Effector CD4-positive, alpha-beta T cell (primary cell): ENCODE measurements at places on chromosomes 12 and 14.

DNA sequence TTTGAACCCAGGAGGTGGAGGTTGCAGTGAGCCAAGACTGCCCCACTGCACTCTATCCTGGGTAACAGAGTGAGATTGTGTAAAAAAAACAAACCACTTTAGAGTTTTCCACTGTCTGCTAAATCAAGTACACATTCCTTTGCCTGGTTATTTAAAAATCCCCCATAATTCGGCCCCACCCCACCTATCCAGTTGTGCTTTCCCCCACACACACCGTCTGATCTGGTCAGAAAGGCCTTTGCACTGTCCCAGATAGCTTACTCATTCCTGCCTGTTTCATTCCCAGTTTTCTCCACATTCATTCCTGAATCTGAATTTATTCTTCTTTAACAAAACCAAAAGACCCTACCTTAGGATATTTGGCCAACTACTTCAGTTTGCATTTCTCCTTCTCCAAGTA is 29.5 kb downstream of the NINJ2 start:
- no peak for DNase-seq

- no peak for DNase-seq
Observed at GRCh38 chr12:69008520-69008919, 75.5 kb upstream of the CPM start.

DNA sequence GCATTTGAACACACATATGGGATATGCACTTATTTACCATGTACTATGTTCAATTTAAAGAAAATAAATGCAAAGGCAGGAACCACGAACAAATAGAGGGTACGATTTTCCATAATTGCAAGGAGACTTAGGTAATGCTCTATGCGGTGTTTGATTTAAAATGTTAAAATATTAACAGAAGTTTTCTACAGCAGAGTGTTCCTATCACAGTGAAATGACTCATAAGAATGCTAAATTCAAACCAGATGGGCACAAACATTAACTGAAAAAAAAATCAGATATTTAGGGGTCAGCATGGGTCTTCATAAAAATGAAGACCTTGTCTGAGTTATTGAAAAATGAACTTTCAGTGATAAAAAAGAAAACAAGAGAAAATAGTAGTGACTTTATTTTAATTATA is 65.4 kb downstream of the LLPH start:
- no peak for DNase-seq

GRCh38 chr12:124577374-124577773 is 10.0 kb upstream of the NCOR2 start:
- no peak for DNase-seq

- DNase-seq: no peak
Observed at GRCh38 chr12:16560273-16560672, 45.7 kb downstream of the LMO3 start.

GRCh38 chr12:62403031-62403430 is 63.6 kb upstream of the MON2 start:
- no peak for DNase-seq

DNA sequence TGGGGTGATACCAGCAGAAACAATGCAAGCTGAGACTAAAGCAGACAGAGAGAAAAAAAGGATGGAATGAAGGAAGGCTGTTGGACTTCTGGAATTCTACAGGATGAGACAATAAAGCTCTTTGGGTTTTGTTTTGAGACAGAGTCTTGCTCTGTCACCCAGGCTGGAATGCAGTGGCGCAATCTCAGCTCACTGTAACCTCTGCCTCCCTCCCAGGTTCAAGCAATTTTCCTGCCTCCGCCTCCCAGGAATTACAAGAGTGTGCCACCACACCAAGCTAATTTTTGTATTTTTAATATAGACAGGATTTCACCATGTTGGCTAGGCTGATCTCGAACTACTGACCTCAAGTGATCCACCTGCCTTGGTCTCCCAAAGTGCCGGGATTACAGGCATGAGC is 115.4 kb downstream of the EXOC5 start:
- DNase-seq: no peak

- DNase-seq: no peak
Observed at GRCh38 chr14:99744873-99745224, 48.4 kb upstream of the EML1 start.
